ENCODE measurements at places on chromosomes 13 and 19.
A peak's percentile ranks its signal among the peaks of the same experiment; 100 is the strongest.

- no peak for DNase-seq
These were observed 4.7 kb upstream of the ZNF444 start for GRCh38 chr19:56136362-56136761.

GRCh38 chr19:7471696-7472615 lies 16.9 kb downstream of the PEX11G start:
- no peak for DNase-seq

- peak; percentile 17 for DNase-seq
These were observed at the start of gene ZNF667 for GRCh38 chr19:56476651-56477428. TSS of gene ZNF667 (minus strand) at chr19:56477345. CDS start at chr19:56462370, 14,975 bp downstream.

DNA sequence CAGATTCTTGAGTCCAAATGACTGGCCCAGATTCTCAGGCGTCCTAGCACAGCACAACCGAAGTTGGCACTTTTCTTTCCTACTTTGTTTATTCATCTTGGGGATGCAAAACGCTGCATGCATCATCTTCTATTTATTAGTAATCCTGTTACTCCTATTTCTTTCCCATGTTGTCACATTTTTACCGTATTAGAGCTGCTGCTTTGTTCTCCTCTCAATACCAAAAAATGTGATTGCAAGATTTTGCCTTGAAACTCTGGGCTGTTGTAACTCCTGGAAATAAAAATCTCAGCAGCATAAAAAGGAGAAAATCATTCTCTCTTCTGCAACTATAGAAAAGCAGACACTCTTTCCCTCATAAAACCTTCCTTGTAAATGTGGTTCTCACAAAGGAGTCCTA lies 12.9 kb upstream of the IGSF23 start:
- no peak for DNase-seq

GRCh38 chr19:29067831-29068230 lies 145.1 kb downstream of the UQCRFS1 start:
- no peak for DNase-seq

GRCh38 chr13:108629181-108629752 lies at the start of gene MYO16:
TSS of gene MYO16 (plus strand) at chr13:108629611. CDS start at chr13:108629845, 234 bp downstream.
- DNase-seq: no peak

- no peak for DNase-seq
These were observed 4.6 kb upstream of the SLC44A2 start for GRCh38 chr19:10620786-10621185.

DNA sequence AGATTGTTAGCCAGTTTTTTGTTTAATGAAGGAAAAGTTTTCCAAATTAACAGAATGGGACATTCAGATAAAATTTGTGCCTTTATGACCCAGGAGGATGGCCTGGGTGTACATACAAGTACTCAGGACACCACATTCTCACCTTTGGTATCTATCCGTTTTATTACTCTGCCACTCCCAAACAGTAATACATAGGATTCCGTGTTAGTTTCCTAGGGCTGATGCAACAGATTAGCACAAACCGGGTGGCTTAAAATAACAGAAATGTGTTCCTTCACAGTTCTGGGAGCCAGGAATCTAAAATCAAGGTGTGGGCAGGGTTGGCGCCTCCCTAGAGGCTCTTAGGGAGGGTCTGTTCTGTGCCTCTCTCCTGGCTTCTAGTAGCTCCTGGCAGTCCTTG lies 129.9 kb downstream of the GGACT start:
- DNase-seq: no peak

DNA sequence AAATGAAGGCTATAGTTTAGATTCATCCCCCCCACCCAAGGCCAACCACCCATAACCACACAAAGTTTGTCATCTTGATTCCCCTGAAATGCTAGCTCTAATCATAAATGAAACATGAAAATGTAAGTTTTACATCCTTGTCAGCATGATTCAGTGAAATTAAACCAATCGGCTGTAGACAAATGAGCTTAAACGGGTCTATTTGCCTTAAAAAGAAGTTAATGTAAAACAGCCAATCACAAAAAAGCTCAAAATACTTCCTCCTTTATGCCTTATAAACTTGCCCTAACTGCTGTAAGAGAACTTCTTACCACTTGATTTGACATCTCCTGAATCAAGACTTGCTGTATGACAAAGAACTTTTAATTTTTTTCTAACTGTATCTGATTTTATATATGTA lies 34.5 kb upstream of the MRI1 start:
- DNase-seq: no peak

- DNase-seq: no peak
These were observed 94.6 kb downstream of the CRYL1 start for GRCh38 chr13:20431080-20431479.

- DNase-seq: no peak
These were observed 173.5 kb downstream of the DNAJC15 start for GRCh38 chr13:43196750-43197370.

GRCh38 chr19:20044663-20045062 lies 5.4 kb upstream of the ZNF682 start:
- DNase-seq: no peak

DNA sequence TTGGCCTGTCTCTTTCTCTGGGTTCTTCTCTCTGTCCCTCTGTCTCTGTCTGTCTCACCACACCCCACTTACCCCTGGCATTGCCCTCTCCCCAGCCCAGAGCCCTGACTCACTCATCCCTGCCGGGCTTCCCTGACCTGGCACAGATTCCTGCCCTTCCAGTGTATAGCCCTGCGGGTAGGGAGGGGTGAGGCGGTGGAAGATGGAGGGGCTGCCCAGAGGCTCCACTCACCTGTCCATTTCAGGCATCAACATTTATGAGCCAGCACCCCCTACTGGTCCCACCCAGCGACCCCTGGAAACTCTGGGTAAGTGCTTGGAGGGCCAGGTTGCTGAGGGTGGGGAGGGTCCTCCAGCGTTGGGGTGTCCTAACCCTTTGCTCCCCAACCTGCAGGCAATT lies 1.0 kb downstream of the NCCRP1 start:
- no peak for DNase-seq

DNA sequence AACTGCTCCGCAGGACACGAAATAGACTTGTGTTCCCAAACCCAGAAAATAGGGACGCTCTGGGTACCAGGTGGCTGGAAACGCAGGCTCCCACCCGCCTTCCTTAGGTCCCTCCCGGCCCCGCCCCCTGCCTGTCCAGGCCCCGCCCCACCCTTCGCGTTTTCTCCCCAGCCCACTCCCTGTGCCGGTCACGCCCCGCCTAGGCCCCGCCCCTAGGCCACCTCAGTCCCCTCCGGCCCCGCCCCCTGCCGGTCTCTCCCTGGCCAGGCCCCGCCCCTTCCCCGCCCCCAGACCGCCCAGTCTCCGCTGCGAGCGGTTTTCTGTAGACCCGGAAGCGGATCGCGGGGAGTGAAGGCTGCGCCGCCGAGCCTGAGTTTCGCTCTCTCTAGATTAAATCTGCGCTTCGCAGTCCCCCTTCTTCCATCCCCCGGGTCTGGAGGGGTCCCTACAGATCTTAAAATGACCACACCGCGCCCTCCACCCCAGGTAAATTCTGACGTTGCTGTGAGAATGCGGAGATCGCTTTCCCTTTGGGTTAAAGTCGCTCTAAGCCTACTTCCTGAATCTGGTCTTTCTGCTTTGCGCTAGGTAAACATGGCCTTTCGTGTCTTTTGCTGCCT lies 3.7 kb upstream of the ZNF665 start:
- DNase-seq: peak; percentile 98

- DNase-seq: no peak
These were observed 260.7 kb downstream of the NHLRC3 start for GRCh38 chr13:39298951-39299350.

- DNase-seq: no peak
These were observed 212.2 kb downstream of the NHLRC3 start for GRCh38 chr13:39250440-39250839.

GRCh38 chr13:37621811-37622361 lies 23.3 kb upstream of the POSTN start:
- no peak for DNase-seq

Measured in activated gamma-delta T cell treated with Interleukin-2 at 50 U/mL for 16 hours (primary cell).